Pancreas (tissue), 10 donors: ENCODE measurements at places on chromosomes 13 and 19. TPM values are rescaled to one million over a fixed set of nuclear protein-coding genes. Genes with fewer than 3 reads are reported as not detected.

- no peak for DNase-seq
Measured at GRCh38 chr13:83272076-83272475, 610.2 kb downstream of the SLITRK1 start.

- no peak for DNase-seq
Measured at GRCh38 chr19:2247433-2248101, 1.6 kb upstream of the AMH start.

Gene SKA3
- 0.41 TPM for total RNA-seq

Gene KLK12
- not detected for total RNA-seq

DNA sequence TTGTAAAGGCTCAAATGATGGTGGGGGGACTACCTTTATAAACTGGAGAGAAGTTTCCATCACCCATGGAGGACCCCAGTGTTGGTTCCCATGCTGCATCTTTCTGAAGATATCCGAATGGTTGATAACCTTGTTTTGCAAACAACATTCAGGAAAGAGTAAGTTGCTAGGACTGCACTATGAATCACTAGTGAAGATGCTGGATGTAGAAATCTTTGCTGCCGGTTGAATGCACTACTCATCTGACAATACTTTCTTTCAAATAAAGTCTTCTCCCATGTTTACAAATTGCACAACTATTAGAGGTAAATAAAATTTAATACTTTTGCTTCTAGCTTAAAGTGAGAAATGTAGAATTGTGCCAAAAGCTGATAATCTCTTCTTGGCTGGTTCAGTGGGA, 198.4 kb upstream of the SLITRK6 start:
- DNase-seq: no peak

DNA sequence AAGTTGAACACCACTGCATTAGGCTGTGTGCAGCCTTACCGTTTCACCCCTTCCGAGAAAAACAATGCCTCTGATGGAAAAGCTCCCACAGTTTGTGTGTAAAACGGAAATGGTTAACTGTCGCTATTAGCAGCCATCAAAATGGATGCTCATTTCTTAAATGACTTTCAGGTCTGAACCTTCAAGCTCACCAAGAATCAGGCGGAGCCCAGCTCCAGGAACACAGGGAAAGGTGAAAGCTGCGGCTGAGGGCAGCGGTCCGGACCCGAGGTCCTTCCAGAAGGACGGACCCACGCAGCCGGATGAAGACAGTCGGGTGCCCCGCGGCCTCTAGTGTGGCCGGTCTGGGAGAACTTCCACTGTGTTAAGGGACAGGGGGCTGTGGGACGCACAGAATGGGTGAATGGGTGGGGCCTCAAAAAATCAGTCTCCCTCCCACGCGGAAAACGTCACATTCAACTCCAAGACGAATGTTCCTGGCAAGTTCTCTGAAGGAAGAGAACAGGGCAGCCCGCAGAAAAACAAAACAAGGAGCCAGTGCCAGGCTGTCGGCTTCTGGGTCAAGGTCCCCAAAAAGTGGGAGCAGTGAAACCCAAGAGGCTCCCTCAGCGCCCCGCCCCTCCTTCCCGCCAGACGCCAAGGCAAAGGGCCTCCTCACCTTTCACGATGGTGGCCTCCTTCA, 4.9 kb downstream of the IRS2 start:
- no peak for DNase-seq

Gene KIR3DL2
- not detected for total RNA-seq

DNA sequence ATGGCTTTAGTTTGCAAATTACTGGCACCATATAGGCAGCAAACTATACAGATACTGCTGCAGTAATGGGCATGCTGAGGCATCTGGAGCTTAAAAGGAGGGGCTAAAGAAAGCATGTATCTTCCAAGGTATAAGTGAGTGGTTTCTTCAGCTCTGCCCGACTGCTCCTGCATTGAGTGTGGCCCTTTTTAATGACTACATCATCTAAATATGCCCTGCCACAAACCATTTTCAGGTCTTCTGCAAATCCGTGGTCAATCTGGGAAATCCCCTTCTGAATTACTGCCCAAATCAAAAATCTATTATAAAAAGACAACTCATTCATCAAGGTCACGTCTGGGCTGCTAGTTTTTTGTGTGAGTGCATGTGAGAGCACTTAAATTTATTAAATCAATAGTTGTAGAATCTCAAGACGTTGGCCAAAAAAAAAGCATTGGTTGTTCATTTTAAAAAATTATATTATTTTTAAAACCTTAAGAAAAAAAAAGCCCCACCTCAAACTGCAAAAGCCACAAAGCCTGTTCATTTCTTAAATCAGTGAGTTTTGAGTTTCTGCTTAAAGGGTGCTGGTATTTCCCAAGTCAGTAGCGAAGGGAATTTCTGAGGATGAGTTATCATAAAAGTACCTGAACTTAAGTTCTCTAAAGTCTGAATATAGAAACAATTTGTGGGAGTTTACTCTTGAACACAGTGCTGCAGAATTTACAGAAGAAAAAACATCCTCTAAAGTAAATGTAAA, 16.3 kb downstream of the LCP1 start:
- no peak for DNase-seq

GRCh38 chr13:33537676-33538075, 252.1 kb upstream of the STARD13 start:
- DNase-seq: no peak

DNA sequence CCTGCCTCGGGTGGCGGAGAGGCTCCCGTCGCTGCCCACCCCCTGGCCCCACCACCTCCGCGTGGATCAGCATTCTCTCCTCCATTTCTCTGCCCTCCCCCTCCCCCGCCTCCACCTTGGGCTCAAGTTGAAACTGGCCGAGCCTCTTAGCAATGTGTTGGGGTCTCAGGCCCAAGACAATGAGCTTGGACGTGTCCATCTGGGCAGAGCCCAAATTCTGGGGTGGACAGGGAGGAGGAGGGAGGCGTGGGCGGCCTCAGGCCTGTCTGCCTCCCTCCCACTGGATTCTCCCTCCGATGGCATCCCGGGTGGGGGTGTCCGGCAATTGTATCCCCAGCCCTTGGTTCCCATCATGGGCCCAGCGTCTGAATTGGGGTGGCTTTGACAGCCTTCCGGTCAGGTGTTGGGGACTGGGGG, 1.2 kb downstream of the CELF5 start:
- DNase-seq: no peak

DNA sequence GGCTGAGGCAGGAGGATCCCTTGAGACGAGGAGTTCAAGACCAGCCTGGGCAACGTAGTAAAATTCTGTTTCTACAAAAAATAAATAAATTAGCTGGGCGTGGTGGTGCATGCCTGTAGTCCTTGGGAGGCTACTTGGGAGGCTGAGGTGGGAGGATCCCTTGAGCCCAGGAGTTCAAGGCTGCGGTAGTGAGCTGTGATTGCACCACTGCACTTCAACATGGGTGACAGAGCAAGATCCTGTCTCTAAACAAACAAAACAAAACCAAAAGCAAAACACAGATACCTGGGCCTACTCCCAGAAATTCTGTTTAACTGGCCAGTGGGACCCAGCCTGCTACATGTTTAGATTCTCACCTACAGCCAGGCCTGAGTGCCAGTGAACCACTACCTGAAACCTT, 74.6 kb upstream of the MEDAG start:
- no peak for DNase-seq

DNA sequence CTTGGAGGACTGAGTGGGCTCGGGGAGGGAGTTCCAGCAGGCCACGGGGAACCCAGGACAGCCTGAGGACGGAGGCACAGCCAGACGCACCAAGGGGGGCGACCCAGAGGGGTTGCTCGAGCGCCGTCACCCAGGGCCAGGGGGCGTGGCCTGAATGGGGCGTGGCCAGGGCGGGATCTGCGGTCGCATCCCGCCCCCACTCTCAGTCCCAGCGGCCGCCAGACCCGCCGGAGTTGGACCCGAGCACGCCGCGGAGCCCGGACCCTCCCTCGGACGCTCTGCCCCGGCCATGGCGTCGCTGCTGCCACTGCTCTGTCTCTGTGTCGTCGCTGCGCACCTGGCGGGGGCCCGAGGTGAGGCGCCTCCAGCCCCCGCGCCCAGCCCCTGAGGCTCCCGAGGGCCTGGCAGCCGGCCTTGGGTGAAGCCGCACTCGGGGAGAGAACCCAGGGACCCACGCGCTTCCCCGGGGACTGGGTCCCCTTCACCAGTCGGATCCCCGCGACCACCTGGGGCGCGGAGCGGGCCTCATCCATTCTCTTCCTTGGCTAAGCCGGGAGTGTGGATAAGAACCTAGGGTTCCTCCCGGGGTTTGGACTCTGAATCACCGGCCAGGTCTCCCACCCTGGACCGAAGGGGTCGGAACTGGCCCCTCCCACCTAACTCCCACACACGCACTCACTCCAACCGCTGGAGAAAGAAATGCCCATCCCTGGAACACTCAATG, at the start of gene CILP2:
CILP2 (plus strand) TSS at position 205 of the 724 bp plus-strand sequence; CDS start at position 290, 85 bp downstream.
- DNase-seq: no peak

GRCh38 chr19:18436671-18437490, 1.1 kb downstream of the ISYNA1 start:
- peak; percentile 65 for DNase-seq

GRCh38 chr13:112248862-112249592, 127.1 kb upstream of the SPACA7 start:
- DNase-seq: no peak

Gene KLHL1
- not detected for total RNA-seq
